Endothelial cell of umbilical vein (primary cell): ENCODE measurements at places on chromosomes 6 and 20. TPM values are rescaled to one million over a fixed set of nuclear protein-coding genes. Genes with fewer than 3 reads are reported as not detected.

Gene GJA10
- not detected in 2 replicates for polyA plus RNA-seq

Gene KCNG1
- 0.22 and 0.24 TPM in 2 replicates for polyA plus RNA-seq

Gene SAMD3
- polyA plus RNA-seq = not detected in 2 replicates

Gene GTSF1L
- polyA plus RNA-seq = not detected in 2 replicates

Gene CCM2L
- 10.8 and 15.1 TPM in 2 replicates for polyA plus RNA-seq

Gene KHDC1L
- polyA plus RNA-seq = 0.15 and 0.18 TPM in 2 replicates

Gene SLC17A1
- not detected in 2 replicates for polyA plus RNA-seq

Gene OR2J3
- not detected in 2 replicates for polyA plus RNA-seq

Gene SLC22A23
- polyA plus RNA-seq = 4.0 and 4.2 TPM in 2 replicates

Gene KCNK15
- 0.05 and 0.06 TPM in 2 replicates for polyA plus RNA-seq

Gene NMBR
- polyA plus RNA-seq = 0.08 TPM in 1 of 2 replicates, not detected in the other

Gene WFDC10B
- not detected in 2 replicates for polyA plus RNA-seq

Gene ZNF318
- 7.1 and 7.8 TPM in 2 replicates for polyA plus RNA-seq

Gene MAP1LC3A
- 39.8 and 54.1 TPM in 2 replicates for polyA plus RNA-seq

Gene SLC52A3
- not detected in 2 replicates for polyA plus RNA-seq

Gene CCDC170
- polyA plus RNA-seq = 0.13 and 0.21 TPM in 2 replicates

Gene BPIFB4
- not detected in 2 replicates for polyA plus RNA-seq

Gene PCED1A
- polyA plus RNA-seq = 32.0 and 37.6 TPM in 2 replicates

Gene GPANK1
- 13.3 and 17.5 TPM in 2 replicates for polyA plus RNA-seq

Gene NR2E1
- polyA plus RNA-seq = not detected in 2 replicates

Gene COL20A1
- not detected in 2 replicates for polyA plus RNA-seq

Gene HS3ST5
- polyA plus RNA-seq = not detected in 2 replicates

Gene FIG4
- 5.7 and 7.9 TPM in 2 replicates for polyA plus RNA-seq

Gene OR12D3
- not detected in 2 replicates for polyA plus RNA-seq

Gene FOXF2
- not detected in 2 replicates for polyA plus RNA-seq

Gene NHLRC1
- 1.7 and 2.1 TPM in 2 replicates for polyA plus RNA-seq

Gene PPP1R3G
- 0.03 and 0.04 TPM in 2 replicates for polyA plus RNA-seq

Gene PTCHD4
- polyA plus RNA-seq = 1.3 and 1.5 TPM in 2 replicates

Gene RBPJL
- polyA plus RNA-seq = not detected in 2 replicates

Gene ARFGEF3
- 1.0 and 1.3 TPM in 2 replicates for polyA plus RNA-seq

Gene BCAS1
- polyA plus RNA-seq = not detected in 2 replicates

Gene SEL1L2
- polyA plus RNA-seq = not detected in 2 replicates

Gene ADAM33
- polyA plus RNA-seq = 0.06 TPM in 2 replicates

Gene GCNT2
- polyA plus RNA-seq = 2.9 and 3.8 TPM in 2 replicates

Gene MYLK4
- 0.29 and 0.41 TPM in 2 replicates for polyA plus RNA-seq

Gene PROCR
- polyA plus RNA-seq = 376 and 414 TPM in 2 replicates

Gene MATN4
- 0.10 and 0.11 TPM in 2 replicates for polyA plus RNA-seq

Gene BMP7
- not detected in 2 replicates for polyA plus RNA-seq

Gene HLA-DOA
- polyA plus RNA-seq = not detected in 2 replicates

Gene SLC25A27
- polyA plus RNA-seq = 1.6 and 3.3 TPM in 2 replicates

Gene AURKA
- polyA plus RNA-seq = 27.3 and 33.1 TPM in 2 replicates

Gene STX11
- 8.5 and 8.9 TPM in 2 replicates for polyA plus RNA-seq

Gene ALDH8A1
- 0.08 and 0.41 TPM in 2 replicates for polyA plus RNA-seq

Gene C6orf141
- 4.1 and 5.7 TPM in 2 replicates for polyA plus RNA-seq

Gene HLA-DPB1
- polyA plus RNA-seq = 26.1 and 38.0 TPM in 2 replicates

Gene EFCAB8
- polyA plus RNA-seq = 0.01 and 0.08 TPM in 2 replicates

Gene CFAP61
- polyA plus RNA-seq = not detected in 2 replicates

Gene TRAPPC3L
- polyA plus RNA-seq = 0.03 TPM in 1 of 2 replicates, not detected in the other

Gene C6orf47
- polyA plus RNA-seq = 5.6 and 5.8 TPM in 2 replicates

Gene MYLK2
- polyA plus RNA-seq = 2.6 and 3.7 TPM in 2 replicates

Gene ADTRP
- 3.6 and 4.4 TPM in 2 replicates for polyA plus RNA-seq

Gene ADGB
- polyA plus RNA-seq = not detected in 2 replicates

Gene PXDC1
- 60.9 and 65.2 TPM in 2 replicates for polyA plus RNA-seq

Gene NNAT
- 32.9 and 37.7 TPM in 2 replicates for polyA plus RNA-seq

Gene COL10A1
- not detected in 2 replicates for polyA plus RNA-seq

Gene HLA-DQB2
- polyA plus RNA-seq = not detected in 2 replicates

Gene HNF4A
- polyA plus RNA-seq = not detected in 2 replicates

Gene GGTLC1
- not detected in 2 replicates for polyA plus RNA-seq

Gene JARID2
- polyA plus RNA-seq = 2.6 and 2.9 TPM in 2 replicates

Gene THBD
- polyA plus RNA-seq = 17.1 and 25.3 TPM in 2 replicates
